Renal cortical epithelial cell (primary cell): ENCODE measurements at places on chromosomes 5 and 9. TPM values are rescaled to one million over a fixed set of nuclear protein-coding genes. Genes with fewer than 3 reads are reported as not detected.

The SPOCK1 gene
- 36.8 and 224 TPM in 2 replicates for total RNA-seq

The PRRC1 gene
- total RNA-seq = 48.1 and 70.6 TPM in 2 replicates

The CDH9 gene
- not detected in 2 replicates for total RNA-seq

The ENC1 gene
- total RNA-seq = 44.5 and 219 TPM in 2 replicates

The C5orf34 gene
- total RNA-seq = 1.7 and 3.0 TPM in 2 replicates

The SLCO6A1 gene
- total RNA-seq = 0.10 TPM in 1 of 2 replicates, not detected in the other

The SPATA31A6 gene
- not detected in 2 replicates for total RNA-seq

The GOLGA1 gene
- total RNA-seq = 5.4 and 12.9 TPM in 2 replicates

The SLC34A3 gene
- total RNA-seq = not detected in 2 replicates

The OLFM1 gene
- 0.15 TPM in 1 of 2 replicates, not detected in the other for total RNA-seq

DNA sequence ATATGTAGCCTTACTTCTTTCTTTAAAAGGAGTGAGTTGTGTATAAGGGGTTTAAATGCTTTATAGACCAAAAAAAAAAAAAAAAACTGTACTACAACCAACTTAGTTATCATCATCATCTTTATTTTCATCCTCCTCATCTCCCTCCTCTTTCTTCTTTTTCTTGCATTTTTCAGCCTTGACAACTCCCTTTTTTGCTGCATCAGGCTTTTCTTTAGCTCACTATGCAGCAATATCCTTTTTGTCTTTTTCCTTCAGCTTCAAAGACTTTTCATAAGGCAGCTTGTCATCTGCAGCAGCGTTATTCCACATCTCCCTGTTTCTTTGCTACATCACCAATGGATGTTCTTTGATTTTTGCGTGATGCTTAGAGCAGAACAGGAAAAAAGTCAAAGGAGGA lies 526.0 kb downstream of the ZNF608 start:
- DNase-seq = no peak

- no peak for DNase-seq
Measured at GRCh38 chr5:152270096-152270495, 135.0 kb downstream of the NMUR2 start.

GRCh38 chr5:150278046-150278730 lies 11.4 kb downstream of the CAMK2A start:
- DNase-seq = peak; percentile 44

GRCh38 chr5:124408738-124409453 lies 337.5 kb downstream of the ZNF608 start:
- DNase-seq = peak; percentile 93

DNA sequence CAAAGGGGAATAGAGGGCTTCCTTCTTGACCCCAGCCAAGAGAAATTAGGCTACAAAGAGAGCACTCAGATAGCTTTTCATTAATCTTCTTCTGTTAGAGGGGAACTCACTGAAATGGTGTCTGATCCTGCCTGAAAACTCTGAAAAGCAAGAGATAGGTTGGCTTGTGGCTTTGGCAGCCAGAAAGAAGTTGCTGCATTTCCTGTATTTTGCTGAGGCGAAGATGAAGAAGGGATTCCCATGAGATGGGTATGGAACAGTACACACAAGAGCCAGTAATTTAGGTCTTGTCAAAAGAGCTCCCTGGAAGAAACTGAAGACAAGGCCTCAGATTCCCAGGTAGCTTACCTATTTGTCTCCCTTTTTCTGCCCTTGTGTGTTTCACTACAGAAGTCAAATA lies 120.9 kb upstream of the TARS1 start:
- DNase-seq = no peak

- peak; percentile 75 for DNase-seq
Measured at GRCh38 chr9:89380437-89381307, 62.4 kb downstream of the SECISBP2 start.

DNA sequence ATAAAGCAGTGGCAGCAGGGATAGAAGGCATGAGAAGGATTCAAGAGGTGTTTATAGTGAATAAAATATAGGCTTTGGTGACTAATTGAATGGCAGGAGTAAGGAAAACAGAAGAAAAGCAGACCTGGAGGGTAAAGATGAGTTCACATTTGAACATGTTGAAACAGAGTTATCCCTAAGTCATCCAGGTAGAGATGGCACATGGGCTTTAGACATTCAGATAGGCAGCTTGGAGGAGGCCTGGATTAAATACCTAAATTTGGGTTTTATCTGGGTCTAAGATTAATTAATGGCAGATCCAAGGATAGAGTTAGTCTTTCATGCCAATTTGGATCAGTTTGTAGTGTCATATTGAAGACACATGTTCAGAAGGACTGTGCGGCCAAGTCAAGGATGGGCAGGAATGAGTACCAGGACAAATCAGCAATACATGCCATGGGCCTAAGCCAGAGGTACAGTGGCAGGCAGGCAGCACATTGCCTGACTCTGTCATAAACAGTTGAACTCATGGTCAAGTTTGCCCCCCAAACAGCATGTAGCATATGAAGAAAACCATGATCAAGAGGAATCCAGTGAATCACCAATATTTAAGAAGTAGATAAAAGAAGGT lies 115.5 kb upstream of the SLC12A2 start:
- no peak for DNase-seq

DNA sequence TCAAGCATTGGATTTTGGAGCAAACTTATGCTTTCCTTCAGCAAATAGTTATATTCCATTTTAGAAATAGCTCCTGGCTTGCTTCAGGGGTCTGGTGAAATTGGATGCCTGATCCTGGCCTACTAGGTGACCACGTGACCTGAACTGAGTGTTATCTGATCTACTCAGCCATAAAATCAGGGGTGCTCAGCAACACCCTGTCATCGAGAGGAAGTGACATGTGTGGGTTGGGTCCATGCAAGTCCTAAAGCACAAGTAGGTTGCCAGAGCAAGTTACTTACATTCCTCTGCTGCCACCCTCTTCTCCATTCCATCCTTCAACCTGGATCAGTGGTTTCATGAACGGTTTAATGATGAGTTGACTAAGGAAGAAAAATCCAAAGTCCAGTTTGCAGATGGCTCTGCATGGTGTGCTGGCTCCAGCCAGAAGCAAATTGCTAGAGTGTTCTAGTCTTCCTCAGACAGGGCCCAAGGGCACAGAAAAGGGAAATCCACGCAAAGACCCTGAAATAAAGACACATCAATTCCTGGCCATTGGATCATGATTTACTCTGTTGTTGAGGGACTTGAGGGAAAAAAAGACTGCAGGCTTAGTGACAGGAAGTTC lies 2.8 kb upstream of the FAM193B start:
- peak; percentile 11 for DNase-seq

DNA sequence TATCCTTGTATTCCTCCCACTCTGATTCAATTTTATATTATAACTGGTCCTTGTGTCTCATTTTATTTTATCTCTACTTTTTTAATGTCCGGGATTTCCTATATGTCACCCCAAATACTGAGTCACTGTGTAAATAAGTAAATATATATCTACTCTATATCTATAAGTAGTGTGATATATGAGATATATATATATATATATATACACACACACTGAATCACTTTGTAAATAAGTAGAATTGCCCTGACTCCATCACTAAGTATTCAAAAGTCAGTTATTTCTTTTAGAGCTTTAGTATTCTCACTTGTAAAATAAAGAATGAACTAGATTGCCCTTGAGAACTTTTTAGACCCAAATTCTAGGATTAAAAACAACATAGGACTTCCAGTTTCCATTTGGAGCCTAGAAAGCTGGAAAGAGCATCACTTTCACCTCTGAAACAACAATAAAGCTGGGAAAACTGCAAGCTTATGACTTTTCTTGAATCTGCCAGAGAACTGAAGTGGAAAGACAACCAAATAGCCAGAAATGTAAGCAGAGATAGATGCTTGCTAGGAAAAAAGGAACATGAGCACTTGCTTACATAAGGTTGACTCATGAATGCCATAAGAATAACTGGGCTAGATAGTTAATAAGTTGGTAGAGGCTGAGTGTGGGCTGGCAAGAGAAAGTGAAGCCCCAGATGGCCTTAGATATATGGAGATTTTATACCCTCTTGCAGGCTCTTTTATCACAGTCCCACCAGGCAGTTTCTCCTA lies 171.1 kb upstream of the TLX3 start:
- DNase-seq = peak; percentile 73

DNA sequence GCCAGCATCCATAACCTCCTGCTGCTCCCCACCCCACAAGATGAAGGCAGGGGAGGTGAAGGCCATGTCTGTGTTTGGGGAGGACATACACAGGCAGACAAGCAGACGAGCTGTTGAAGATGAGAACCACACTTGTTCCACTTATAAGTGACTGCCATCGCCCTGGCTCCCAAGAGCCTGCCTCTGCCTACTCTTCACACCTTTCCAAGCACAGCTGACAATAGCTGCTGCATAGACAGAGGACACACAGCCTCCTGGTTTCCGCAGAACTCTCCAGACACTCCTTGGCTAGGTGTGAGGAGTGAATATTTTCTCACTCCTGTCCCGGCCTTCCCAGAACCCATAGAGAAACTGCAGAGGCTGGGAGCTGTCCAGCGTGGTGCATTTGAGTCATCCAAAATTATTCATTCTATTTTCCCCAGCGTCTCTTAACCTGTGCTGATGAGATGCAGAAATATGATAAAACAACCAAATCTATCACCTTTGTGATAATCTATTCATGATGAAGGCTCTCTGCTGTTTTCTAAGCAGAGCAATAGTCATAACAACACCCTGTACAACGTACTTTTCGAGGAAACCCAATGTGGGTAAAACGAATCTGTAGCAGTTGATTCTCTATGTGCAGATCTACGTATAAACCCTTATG lies 24.7 kb downstream of the KLF9 start:
- DNase-seq = peak; percentile 33

DNA sequence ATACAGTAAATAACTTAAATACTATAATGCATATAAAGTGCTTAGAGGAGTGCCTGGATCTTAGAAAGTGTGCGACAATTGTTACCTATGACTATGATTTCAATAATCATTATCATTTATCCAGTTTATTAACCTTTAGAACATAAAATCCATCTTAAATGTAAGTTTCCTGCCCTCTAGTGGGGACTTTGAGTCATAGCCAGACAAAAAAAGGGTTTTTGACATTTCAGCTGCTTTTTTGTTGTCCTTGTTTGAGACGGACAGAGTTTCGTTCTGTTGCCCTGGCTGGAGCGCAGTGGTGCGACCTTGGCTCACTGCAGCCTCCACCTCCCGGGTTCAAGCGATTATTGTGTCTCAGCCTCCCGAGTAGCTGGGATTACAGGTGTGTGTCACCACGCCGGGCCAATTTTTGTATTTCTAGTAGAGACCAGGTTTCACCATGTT lies 9.7 kb upstream of the C9orf152 start:
- peak; percentile 64 for DNase-seq

DNA sequence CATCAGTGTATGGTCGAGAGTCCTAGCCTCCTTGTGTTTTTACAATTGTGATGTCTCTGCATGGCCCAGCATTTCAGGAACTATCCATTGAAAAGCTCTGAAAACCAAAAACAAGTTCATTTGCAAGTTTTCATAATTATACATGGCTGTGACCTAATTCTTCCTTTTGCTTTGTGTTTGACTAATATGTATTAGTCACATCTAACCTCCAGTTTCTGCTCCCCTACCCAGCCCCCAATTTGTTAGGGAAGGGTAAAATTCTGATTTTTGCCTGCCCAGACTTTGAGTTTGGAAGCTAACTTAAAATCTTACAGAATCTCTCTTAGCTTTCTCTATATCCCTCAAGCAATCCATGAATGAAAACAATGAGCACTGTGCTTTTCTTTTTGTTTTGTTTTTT lies 128.2 kb upstream of the SEMA6A start:
- no peak for DNase-seq

- DNase-seq = peak; percentile 11
Measured at GRCh38 chr5:2093859-2094615, 211.3 kb upstream of the IRX4 start.

GRCh38 chr5:32522429-32523143 lies 62.8 kb upstream of the SUB1 start:
- DNase-seq = no peak
